ENCODE measurements at places on chromosomes 7 and 10.
A peak's percentile ranks its signal among the peaks of the same experiment; 100 is the strongest.

- peak; percentile 31 for DNase-seq
Observed at GRCh38 chr7:29189743-29190201, 4.8 kb upstream of the CHN2 start.

- DNase-seq: no peak
Observed at GRCh38 chr10:75525067-75525466, 93.6 kb downstream of the LRMDA start.

GRCh38 chr7:45087301-45088145 is 1.2 kb downstream of the NACAD start:
- DNase-seq: no peak

DNA sequence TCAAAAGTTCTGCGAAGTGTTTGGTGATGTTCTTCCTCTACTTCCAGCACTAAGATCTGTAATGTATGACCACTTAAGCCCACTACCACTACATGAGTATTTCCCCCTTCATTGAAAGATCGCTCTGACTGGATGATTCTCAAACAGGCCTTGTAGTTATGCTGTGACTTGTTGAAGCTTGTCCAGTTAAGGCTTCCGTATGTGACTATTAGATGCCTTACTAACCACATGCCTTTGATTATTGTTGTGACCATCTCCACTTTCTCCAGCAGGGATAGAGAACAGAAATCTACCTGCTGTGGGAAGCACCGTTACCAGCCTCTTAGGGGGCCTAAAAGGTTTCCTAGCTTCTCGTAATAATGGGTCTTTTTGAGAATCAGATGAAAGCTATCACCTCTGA is 81.1 kb downstream of the NOC3L start:
- DNase-seq: no peak

GRCh38 chr7:41592236-41592635 is 110.7 kb downstream of the INHBA start:
- DNase-seq: no peak

DNA sequence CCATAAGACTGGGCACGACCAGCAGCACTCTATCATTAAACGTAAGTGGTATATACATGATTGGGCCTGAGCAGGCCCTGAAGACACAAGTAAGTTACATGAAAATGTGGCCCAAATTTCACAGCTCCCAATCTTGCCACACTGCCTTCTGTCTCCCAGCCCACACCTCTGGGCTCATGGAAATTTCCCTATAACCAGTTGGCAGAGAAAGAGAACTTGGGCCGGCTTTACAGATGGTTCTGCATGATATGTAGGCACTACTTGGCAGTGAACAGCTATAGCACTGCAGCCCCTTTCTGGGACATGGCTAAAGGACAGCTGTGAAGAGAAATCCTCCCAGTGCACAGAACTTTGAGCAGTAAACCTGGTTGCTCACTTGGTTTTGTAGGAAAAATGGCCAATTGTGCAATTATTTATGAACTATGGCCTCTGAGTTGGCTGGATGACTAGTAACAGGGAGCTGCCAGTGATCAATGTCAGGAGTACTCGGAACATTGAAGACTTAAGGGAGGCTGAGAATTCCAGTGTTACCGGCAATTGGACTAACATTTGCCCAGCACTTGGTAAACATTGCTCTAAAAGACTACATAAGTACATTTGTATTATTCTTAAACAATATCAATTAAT is 1006.6 kb upstream of the LRRN3 start:
- no peak for DNase-seq

DNA sequence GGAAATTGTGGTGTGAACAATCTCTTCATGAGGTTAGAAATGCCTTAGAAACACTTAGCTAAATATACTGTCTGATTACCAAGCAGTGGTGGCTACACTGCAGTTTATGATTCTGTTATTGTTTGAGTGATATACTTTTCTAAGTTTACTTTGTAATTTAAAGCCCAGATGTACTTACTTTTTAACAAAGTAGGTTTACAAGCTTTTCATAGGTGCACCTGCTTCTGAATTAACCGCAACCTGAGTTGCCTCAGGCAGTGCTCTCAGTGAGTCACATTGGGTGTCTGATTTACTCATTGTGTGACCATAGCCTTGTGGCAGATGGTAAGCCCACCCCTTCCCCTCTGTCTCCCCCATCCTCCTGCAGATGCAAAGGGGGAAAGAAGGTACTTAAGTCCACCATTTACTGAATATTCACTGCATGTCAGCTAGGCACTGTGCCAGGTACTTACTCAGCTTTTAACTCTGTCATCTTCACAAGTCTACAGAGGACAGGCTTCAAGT is 9.0 kb downstream of the MTURN start:
- DNase-seq: no peak

GRCh38 chr7:140391634-140392033 is 6.7 kb downstream of the SLC37A3 start:
- no peak for DNase-seq

DNA sequence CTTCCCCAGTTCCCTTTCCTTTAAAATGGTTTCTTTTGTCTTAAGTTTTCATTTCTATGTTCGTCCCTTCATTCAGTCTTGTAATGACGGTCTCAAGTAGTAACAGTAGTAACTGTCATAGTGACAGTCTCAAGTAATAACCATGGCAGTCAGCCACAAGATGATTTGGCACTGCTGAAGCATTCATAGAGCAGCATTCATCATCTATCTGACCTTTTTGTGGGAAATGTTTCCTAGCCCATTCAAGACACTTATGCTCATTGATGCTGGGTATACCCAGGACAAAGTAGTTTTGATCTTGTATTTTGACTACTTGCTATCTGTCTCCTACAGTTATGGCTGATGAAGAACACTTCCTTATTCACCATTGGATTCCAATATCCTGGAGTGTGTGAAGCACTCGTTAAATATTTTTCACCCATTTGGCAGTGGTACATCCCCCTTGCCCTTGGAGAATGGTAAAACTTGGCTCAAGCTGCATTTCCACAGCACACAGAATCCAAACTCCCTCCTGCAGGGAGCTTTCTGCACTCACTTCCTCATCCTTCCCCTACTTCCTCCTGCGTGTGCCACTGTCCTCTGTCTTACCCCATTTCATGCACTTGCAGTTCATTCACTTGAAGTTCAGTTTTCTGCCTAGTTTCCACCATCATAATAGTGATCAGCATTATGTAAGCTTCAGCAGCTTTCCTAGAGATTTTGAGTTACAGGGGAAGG is 19.0 kb downstream of the GIMAP4 start:
- no peak for DNase-seq

DNA sequence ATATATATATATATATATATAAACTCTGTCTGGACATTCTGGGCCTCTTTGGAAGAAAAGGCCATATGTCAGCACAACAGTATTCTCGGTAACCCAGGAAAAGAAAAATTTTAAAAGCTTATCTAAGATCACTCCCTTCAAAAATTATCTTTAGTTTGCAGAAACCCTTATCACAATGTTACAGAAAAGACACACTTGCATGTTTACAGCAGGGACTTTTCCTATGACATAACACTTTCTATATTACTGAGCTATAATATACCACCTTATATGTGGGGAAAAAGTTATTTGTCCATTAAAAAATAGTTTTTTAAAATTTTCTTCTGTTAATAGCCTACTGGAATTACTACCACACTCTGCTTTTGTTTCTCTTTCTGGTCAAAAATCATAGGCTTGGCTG is 25.4 kb downstream of the ANKRD61 start:
- no peak for DNase-seq

GRCh38 chr7:154255324-154255723 is 203.1 kb downstream of the DPP6 start:
- DNase-seq: no peak

DNA sequence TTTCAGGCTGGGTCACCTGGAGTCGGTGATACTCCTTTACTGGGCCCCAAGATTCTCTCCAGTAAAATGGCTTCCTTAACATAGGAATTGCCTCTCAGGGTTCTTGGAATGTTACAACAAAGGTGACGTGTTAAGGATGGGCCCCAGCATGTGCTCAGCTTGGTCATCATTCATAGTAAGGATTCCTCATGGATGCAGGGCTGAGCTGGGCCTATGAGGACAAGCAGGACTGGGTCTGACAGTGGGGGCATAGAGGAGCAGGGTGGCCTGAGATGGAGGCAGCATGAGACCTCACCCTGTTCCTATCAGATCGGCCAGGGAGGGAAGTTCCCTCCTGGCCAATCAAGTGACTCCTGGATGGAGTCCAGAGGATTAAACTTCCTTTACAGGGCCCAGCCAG is 12.8 kb upstream of the MBL2 start:
- DNase-seq: no peak

- DNase-seq: no peak
Observed at GRCh38 chr7:22142572-22142971, 196.9 kb upstream of the CDCA7L start.

GRCh38 chr7:128003167-128003566 is 28.1 kb downstream of the LRRC4 start:
- DNase-seq: no peak

- no peak for DNase-seq
Observed at GRCh38 chr7:73433924-73434700, 534 bp downstream of the FZD9 start.

DNA sequence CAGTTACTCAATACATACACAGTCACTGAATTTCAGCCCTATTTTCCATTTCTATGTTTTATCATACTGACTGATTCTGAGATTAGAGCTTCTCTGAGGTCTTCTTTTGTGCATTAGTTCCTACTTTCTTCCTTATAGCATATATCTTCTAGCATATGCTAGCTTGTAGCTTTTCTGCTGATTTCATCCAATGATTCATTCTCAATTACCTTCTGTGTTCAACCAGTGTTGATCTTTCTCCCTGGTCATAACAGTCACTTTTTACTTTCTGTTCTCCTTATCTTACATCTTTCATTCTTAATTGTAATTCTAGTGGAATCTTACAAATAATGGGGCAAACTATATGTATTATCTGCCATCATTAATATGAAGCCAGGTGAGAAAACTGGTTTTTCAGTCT is 159.5 kb upstream of the HGF start:
- no peak for DNase-seq

- no peak for DNase-seq
Observed at GRCh38 chr7:24075426-24075810, 208.6 kb upstream of the NPY start.

DNA sequence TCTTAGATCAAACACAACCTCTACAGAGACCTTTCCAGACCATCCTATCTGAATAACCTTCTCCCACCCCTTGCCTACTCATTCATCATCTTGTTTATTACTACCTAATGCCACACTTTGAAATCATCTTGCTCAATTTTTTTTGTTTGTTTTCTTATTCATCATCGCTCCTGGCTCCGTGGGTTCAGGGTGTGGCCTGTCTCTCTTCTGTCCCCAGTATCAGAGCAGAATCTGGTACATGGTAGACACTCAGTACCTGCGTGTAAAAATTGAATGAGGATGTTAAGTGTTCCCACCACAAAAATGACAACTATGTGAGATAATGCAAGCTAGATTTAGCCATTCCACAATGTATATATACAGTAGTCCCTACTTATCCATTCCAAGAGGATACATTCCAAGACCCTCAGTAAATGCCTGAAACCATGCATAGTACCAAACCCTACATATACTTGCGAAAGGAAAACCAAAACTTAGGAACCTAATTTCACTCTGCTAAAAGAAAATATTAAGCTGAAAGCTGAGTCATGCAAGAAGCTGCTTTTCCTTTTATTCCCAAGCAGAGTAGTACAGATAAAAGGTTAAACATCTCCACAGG is 72.1 kb upstream of the SEC61G start:
- no peak for DNase-seq

- DNase-seq: no peak
Observed at GRCh38 chr7:150852371-150852905, at the start of gene AOC1. Gene AOC1, plus strand, starts transcription at chr7:150852517. Its CDS starts 3,954 bp downstream, at chr7:150856471.

DNA sequence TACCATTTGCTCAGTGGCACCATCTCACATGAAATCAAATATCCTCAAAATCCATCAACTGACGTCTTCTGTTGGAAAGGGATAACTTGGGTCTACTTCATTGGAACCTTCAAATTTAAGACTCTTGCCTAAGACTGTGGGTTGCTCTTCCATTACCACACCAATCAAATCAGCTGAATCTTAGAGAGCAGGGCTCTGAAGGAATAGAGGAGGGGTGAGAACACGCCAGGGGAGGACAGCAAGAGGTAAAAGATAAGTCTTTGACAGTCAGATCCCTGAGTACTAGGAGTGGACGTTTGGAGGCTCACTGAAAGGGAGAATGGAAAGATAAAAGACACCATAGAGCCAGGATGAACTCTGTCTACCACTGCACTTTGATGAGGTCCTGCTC is 107.5 kb downstream of the CCDC71L start:
- DNase-seq: no peak

GRCh38 chr10:124344931-124345330 is 73.8 kb downstream of the OAT start:
- no peak for DNase-seq

DNA sequence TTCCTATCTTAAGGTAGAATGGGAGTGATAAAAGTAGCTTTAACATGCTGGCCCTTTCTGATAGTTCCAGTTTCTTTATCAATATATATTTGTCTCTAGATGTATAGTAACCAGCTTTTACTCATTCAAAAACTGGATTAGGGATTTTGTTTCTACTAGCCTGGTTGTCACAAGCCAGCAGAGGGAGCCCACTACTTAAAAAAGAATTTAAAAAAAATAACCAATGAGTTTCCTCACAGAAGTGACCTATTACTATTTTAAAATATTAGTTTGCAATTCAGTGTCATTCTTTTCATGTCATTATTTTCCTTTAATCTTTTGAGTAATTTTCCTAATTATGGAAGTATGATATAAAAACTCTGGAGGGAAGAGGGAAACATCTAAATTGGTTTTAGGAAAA is 142.1 kb downstream of the PHTF2 start:
- DNase-seq: no peak

DNA sequence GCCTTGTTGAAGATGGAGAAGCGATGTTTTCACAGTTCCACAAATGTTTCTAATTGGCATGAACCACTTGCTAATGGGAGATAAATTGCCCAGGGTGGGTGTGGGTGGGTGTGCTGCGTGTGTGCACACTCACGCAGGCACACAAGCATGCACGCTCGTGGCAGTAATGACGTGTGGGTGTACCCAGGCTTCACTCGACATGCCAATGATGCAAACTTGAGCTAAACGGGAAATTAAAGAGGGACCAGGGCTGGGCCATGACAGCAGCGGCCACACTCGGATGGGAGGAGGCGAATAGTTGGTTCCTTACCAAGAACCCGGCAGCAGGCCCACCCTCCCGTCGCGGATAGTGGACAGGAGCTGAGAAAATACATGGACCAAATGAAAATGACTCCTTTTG is 159.9 kb downstream of the TRIL start:
- DNase-seq: no peak

DNA sequence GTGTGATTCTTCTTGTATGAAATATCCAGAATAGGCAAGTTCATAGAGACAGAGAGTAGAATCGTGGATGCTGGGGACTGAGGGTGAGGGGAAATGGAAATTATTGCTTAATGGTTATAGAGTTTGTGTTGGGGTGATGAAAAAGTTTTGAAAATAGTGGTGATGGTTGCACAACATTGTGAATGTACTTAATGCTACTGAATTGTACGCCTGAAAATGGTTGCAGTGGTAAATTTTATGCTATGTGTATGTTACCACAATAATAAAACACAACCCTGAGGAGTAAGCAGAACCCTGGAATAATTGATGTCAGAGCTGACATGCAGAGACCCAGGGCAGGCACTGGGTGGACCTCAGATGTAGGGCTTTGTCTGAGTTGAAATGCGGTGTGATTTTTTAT is 57.6 kb downstream of the TACR2 start:
- DNase-seq: no peak

GRCh38 chr7:27131390-27131819 is 848 bp upstream of the HOXA4 start:
- no peak for DNase-seq

All from GM12892 (cell line).